ENCODE measurements at places on chromosomes 16 and 17.

- no peak for DNase-seq
Observed at GRCh38 chr17:73297934-73298861, 13.6 kb downstream of the CDC42EP4 start.

GRCh38 chr16:11565665-11566064 lies 21.1 kb downstream of the LITAF start:
- DNase-seq: no peak

DNA sequence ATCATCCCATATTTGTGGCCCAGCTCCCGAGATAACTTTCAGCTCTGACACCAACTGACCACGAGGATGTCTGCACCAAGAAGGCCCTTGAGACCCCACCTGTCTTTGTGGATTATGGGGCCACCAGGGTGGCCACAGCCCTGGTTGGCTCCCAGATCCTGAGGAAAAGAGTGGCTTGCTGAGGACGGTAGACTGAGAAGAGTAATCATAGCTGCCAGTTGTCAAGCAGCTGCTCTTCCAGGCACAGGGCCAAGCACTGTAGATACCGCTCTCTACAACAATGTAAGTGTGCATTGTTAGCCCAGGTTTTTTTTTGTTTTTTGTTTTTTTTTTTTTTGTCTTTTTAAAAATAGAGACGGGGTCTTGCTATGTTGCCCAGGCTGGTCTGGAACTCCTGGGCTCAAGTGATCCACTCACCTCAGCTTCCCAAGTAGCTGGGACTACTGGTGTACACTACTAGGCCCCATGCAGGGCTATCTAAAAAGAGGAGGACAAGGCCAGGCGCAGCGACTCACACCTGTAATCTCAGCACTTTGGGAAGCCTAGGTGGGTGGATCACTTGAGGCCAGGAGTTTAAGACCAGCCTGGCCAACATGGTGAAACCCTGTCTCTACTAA lies 9.6 kb downstream of the ZNF205 start:
- no peak for DNase-seq

DNA sequence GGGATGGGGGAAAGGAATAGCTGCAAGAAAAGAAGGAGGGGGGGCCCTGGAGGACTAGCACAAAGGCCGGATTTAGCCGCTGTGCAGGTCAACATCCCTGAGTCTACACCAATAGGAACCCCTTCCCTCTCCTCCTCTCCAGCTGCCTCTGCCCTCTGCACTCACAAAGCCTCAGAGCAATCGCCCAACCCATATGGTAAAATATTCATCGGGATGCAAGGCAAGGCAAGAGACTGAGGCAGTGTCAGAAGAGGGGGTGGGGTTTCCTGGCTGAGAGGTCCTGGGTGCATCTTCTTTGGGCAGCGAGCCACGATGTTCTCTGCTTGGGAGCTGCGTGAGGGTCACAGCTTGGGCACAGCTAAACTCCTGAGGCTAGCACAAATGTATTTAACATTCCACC lies 115.5 kb upstream of the NLRP1 start:
- DNase-seq: no peak

- DNase-seq: no peak
Observed at GRCh38 chr17:6818938-6819337, 12.6 kb downstream of the TEKT1 start.

DNA sequence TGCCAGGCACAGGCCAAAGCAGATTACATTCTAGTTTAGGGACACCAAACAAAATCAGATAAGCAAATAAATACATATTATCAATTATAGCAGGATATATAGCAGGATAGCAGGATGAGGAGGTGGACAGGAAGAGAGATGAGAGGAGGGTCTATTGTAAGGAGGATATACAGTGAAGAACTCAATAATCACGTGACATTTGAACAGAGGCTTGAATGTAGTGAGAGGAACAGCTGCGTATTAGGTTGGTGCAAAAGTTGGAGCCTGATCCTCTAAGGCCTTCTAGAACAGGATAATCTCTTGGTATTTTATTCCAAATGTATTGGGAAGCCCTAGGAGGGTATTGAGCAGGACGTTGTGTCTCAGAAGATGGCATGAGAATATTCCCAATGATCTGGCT lies 136.7 kb downstream of the CYLD start:
- no peak for DNase-seq

GRCh38 chr17:54795046-54795445 lies 105.6 kb upstream of the TOM1L1 start:
- DNase-seq: no peak

GRCh38 chr17:81916234-81917001 lies 1.6 kb downstream of the SIRT7 start:
- DNase-seq: no peak

- DNase-seq: no peak
Observed at GRCh38 chr17:2965621-2966595, 97.5 kb downstream of the OR1D5 start.

GRCh38 chr16:53453928-53454327 lies 19.7 kb downstream of the RBL2 start:
- no peak for DNase-seq

- peak; percentile 67 for DNase-seq
Observed at GRCh38 chr17:39200070-39200879, at the start of gene RPL19. RPL19 (plus strand) TSS chr17:39200283; CDS start chr17:39200345, 62 bp downstream.

- no peak for DNase-seq
Observed at GRCh38 chr16:14211856-14212543, 140.9 kb downstream of the MRTFB start.

- DNase-seq: no peak
Observed at GRCh38 chr16:81067166-81067565, 9.9 kb downstream of the C16orf46 start.

DNA sequence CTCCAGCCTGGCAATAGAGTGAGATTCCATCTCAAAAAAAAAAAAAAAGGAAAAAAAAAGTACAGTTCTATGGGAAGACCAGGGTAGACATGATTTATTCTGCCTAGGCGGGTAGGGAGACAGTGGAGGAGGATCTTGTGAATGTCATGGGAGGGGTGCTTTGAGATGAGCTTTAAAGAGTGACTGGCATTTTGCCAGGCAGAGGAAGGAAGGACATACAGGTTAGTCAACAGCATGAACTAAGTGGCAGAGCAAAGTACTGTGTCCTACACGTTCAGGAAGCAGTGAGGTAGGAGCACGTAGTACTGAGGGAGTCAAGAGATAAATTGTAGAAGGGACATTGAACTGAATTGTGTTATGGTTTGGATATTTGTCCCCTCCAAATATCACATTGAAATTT lies 451.5 kb downstream of the TOX3 start:
- DNase-seq: no peak

GRCh38 chr16:88809068-88809675 lies 2.6 kb downstream of the APRT start:
- DNase-seq: no peak

- DNase-seq: no peak
Observed at GRCh38 chr17:63517825-63518534, 5.2 kb upstream of the KCNH6 start.

DNA sequence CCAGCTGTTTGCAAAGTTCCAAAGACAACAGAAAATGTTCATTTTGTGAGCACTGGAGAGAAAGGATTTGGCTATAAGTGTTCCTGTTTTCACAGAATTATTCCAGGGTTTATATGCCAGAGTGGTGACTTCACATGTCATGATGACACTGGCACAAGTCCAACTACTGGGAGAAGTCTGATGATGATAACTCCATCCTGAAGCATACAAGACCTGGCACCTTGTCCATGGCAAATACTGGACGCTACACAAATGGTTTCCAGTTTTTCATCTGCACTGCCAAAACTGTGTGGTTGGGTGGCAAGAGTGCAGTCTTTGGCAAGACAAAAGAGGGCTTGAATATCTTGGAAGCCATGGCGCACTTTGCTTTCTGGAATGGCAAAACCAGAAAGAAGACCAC lies 385.0 kb downstream of the CDH11 start:
- no peak for DNase-seq

DNA sequence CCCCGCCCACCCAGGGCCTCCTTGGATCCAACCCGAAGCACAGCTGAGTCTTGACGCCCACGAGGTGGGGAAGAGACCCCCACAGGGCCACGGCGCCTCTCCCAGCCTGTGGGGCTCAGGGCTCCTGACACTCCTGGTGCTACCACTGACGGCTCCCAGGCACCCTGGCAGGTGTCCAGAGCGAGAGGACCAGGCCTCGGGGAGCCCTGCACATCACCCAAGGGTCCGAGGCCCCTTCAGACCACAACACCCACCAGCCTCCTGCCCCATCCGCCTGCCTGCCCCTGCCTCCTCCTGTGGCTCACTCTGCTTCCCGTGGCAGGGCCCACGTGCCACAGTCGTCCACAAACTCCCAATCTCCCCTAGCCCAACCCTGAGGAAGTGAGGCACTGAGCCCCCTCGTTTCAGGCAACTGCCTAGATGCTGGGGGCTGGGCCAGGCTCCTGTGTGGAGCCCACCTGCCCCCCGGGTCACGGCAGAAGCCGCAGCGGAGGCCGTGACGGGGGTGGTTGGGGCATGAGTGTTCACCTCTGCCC lies 28.3 kb upstream of the AATK start:
- no peak for DNase-seq

GRCh38 chr17:80949451-80950421 lies 41.9 kb upstream of the CHMP6 start:
- no peak for DNase-seq

DNA sequence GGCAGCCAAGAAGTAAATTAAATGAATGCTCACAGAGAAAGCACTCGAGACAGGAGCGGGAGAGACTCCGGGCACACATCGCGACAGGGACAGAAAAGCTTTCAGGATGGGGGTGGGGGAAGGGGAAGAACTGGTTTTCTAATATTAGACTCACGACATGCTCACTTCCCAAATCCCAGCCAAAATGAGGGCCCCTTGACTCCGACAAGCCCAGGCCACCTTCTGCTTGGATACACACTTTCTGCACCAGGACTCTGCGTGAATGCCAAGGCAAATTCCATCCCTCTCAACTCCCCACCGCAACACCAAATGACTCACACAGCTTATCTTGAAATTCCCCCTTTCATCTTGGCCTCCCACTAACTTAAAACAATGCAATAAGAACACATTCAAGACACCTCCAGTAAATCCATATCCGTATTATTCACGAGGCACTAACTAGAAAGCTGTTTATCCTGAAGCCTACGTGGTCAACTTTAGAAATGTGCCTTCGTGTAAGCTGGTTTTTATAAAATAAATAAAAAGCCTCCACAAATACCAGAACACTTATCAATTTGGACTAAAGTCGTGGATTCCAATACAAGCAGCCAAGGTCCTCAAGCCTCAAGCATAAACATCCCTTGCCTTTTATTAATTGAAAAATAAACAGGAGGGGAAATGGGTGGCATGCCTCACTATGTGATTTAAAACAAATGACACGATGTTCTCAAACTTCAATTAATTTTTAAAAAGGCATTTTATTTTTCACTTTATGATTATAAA lies 46.1 kb downstream of the NXN start:
- no peak for DNase-seq

GRCh38 chr16:31869511-31870201 lies 4.0 kb upstream of the ZNF267 start:
- peak; percentile 44 for DNase-seq

DNA sequence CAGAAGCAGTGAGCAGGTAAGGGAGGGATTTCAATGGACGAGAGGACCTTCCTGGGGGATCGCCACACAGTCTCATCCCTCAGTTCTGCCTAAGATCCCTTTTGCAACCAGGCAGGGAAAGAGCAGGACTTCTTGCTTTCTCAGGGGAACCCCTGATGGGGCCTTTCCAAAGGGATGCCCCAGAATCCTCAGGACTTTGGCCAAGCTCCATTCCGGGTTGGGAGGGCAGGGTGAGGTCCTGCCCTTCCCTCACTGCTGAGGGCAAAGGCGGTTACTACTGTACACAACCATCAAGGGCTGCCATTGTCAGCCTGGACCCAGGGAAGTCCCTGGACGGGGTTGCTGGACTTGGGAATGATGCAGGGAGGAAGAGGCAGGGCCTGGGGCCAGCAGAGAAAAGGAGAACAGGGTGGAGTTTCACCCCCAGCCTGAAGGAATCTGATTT lies 9.7 kb downstream of the PRR29 start:
- DNase-seq: no peak

DNA sequence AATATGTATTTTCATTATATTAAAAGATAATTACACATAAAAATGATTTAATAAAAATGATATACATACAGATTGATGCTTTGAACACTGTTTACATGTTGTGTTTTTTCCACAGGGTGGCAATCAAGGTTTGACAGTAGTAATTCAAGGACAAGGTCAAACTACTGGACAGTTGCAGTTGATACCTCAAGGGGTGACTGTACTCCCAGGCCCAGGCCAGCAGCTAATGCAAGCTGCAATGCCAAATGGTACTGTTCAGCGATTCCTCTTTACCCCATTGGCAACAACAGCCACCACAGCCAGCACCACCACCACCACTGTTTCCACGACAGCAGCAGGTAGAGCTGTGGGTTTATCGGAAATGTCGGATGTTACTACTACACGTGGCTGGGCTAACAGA lies 52.2 kb downstream of the C17orf58 start:
- no peak for DNase-seq

- DNase-seq: no peak
Observed at GRCh38 chr16:77637940-77638339, 84.4 kb upstream of the NUDT7 start.

DNA sequence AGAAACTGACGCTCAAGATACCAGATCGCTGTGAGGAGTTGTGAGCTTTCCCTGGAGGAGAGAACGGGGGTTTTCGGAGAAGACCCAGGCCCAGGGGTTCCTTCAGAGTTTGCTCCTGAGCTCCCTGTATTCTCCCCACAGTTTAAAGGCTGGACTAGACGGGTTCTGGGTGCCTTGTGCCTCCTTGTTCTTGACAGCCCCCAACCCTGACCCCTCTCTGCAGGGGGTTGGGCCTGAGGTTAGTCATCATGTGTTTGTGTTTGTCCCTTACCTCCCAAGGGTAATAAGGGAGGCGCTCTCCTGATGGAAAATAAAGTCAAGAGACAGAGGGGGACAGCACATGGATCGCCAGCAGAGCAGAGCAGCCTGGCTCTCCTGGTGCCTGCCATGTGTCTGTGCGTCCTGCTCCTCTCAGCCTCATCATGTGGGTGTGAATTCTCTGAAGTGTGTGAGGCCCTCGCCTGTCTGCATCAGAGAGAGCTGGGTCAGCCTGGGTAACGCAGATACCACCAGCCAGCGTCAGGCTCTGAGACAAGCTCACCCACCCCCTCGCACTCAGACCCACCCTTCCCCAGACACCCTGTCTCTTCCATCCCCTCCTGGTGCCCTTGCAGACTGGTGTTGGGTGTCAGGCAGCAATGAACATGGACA lies 8.7 kb downstream of the HEXIM2 start:
- no peak for DNase-seq

GRCh38 chr17:57735230-57735629 lies 9.9 kb downstream of the CCDC182 start:
- DNase-seq: no peak

DNA sequence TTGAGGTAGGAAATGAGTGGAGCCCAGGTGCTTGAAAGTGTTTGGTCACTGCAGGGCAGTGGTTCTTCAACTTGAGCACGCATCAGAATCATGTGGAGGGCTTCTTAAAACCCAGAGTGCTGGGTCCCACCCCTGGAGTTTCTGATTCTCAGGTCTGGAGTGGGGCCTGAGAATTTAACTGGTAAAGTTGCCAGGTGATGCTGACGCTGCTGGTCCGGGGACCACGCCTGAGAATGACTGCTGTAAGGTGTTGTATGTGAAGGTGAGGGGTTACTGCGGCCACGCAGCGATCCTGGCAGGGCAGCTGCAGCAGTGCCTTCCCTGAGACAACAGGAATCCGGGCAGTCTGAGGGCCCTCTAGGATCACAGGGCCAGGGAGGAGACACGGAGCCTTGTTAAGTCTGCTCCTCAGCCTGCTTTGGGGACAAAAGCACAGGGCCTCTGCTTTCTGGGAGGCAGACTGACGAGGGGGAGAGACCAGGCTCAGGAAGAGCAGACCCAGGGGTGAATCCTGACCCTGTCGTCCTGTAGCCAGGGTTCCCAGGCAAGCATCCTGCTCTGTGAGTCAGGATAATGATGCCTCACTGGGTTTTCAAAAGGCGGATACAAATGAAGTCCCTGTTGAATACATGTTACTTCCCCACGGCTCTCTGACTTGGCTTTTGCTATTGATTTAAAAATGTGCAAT lies 16.2 kb downstream of the CCDC42 start:
- no peak for DNase-seq

Measured in NK-92 treated with Interleukin-12 subunit alpha and Interleukin-12 subunit beta, amount 100 ng/mL, for 24 hours (cell line).